ENCODE measurements at places on chromosomes 13 and 19.
A peak's percentile ranks its signal among the peaks of the same experiment; 100 is the strongest.

- no peak for DNase-seq
Measured at GRCh38 chr13:27022571-27023311, 148.9 kb downstream of the USP12 start.

GRCh38 chr19:38387550-38388348 lies at the start of gene GGN:
Gene GGN, minus strand, starts transcription at chr19:38388034. Its CDS starts 773 bp downstream, at chr19:38387261.
- DNase-seq = peak; percentile 90

DNA sequence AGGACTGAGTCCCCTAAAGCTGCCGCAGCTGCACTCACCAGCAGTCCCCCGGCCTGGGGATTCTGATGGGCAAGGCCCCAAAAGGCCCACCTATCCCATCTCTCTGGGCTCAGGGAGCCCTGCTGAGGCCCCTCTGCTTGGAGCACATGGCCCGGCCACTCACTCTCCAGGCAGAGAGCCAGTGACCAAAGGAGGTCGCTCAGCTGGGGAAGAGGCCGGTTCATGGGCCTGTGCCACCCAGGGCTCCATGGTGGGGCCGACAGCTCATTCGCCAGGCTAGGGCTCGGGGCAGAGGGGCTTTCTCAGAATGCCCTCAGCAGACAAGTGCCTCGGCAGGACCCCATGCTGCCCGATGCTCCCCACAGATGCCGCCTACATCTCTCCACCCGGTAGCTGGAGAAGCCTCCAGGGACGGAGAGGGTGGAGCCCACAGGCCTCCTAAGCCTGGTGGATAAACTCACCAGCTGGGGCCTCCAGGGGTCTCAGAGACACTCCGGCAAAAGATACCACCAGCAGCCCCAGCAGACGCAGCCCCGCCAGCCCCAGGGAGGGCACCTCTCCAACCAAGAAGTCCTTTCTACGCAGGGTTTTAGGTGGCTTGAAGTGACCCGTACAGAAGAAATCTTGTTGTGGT lies 54.4 kb downstream of the MLLT1 start:
- DNase-seq = no peak

GRCh38 chr19:31180907-31181306 lies 168.3 kb downstream of the TSHZ3 start:
- DNase-seq = no peak

GRCh38 chr19:22052644-22053013 lies 345 bp downstream of the ZNF257 start:
- no peak for DNase-seq

- no peak for DNase-seq
Measured at GRCh38 chr19:1566392-1567115, 1.6 kb downstream of the MEX3D start.

GRCh38 chr19:41701401-41702075 lies 6.9 kb upstream of the CEACAM5 start:
- no peak for DNase-seq
